Activated T-cell treated with anti-CD3 and anti-CD28 coated beads, Interleukin-2, amount 50 U/mL, for 4 hours (primary cell): ENCODE measurements at places on chromosomes 11 and 22.
A peak's percentile ranks its signal among the peaks of the same experiment; 100 is the strongest.

DNA sequence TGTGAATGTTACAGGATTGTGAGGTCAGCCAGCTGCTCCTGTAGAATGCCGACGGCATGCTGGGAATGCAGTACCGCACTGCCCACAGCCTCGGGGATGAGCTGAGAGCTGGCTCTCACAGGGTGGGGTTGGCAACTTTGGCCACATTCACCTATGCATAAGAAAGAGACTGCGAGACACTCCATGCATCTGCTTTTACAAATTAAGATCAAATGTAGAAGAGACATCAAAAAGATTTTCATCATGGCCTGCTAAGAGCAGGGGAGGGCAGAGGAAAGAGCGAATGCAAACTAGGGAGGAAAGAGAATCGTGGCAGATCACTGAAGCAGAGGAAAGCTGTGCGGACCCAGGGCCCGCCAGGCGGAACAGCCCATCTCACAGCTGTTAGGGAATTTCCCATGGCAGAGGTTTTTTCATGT lies 49.8 kb upstream of the SPATA19 start:
- no peak for DNase-seq

GRCh38 chr11:26580929-26581328 lies 8.9 kb upstream of the MUC15 start:
- no peak for DNase-seq

GRCh38 chr11:17186932-17187692 lies 20.7 kb downstream of the PIK3C2A start:
- no peak for DNase-seq

GRCh38 chr11:96061730-96062129 lies 137.8 kb upstream of the MTMR2 start:
- DNase-seq: no peak

- no peak for DNase-seq
These were observed 87.6 kb upstream of the SEPTIN5 start for GRCh38 chr22:19626666-19627065.

DNA sequence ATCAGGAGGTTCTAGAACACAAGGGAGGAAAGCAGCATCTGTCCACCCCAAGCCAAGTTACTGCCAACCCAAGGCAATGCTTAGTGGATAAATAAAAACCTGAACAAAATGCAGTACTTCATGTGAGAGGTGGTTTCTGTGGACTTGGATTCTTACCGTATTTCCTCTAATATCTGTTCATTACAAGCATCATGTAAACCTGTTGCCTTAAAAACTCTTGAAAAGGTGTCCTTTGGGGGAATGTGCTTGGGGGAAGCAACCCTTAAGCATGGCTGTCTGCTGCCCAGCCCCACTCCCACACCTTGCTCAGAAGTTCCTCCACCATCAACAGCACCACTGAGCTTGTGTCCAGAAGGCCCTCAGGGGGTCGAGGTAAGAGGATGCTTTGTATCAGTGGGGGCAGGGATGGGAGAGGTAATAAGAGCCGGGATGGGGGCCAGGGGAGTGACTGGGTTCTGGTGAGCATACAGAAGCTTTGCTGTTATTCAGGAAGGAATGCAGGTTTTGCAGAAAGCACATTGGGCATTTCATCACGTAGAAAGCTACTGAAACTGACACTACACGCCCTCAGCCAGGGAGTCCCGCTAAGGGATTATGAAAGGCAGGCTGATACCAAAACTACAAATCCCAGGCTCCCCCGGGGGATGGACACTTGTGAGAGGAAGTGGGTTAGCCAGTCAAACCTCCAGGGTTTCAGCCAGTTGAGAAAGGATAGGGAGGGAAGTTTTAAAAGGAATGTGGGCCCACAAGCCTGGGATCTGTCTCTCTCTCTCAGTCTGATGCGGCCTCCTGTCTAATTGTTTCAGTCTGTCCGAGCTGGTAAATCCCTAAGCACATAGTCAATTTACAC lies 52.0 kb downstream of the KCNJ1 start:
- no peak for DNase-seq

- no peak for DNase-seq
These were observed 85.8 kb downstream of the EFCAB6 start for GRCh38 chr22:43726322-43726721.

- DNase-seq: no peak
These were observed 15.7 kb upstream of the CYTH4 start for GRCh38 chr22:37266581-37267134.

DNA sequence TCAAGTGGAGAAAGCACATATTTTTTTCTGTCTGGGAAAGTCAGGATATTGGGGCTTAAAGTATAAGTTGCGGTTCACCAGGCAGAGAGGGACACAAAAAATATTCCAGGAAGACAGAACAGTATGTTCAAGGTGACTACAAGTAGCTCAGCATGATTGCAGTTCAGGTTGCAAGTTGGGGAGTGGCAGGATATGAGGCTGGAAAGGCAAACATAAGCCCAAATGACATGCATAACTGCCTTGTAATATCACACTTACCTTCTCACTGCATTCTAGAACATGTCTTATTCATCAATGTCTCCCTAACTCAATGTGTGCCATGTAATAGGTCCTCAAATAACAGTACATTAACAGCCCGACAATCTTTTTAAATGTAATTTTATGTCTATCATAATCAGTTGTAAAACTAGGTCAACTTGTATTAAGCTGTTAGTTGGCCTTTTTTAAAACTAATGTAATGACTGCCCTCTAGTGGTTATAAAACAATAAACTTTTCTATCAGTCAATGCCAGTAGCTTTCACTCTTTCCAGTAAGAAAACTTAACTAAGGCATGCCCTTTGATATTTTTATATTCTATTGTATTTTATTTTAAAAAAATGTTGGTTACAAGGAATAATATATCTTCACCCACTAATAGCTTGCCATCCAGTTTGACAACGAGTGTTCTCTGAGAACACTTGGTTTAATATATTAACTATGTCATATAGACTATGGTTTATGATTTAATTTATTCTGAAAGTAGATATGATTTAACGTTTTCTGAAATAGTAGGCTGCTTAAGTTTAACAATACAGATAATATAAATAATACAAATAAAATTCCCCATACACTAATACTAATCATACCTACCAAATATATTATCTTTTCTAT lies 39.4 kb upstream of the CFAP300 start:
- DNase-seq: no peak

GRCh38 chr22:48320048-48320682 lies 1507.5 kb downstream of the BRD1 start:
- DNase-seq: no peak

- no peak for DNase-seq
These were observed 5.9 kb downstream of the OOSP1 start for GRCh38 chr11:59943997-59944714.

- DNase-seq: no peak
These were observed 9.3 kb downstream of the MTFP1 start for GRCh38 chr22:30434843-30435242.

GRCh38 chr11:112811783-112812182 lies 149.4 kb upstream of the NCAM1 start:
- no peak for DNase-seq

GRCh38 chr11:102306817-102307726 lies 10.2 kb upstream of the BIRC3 start:
- no peak for DNase-seq

GRCh38 chr11:115391598-115391997 lies 112.6 kb downstream of the CADM1 start:
- DNase-seq: no peak

- no peak for DNase-seq
These were observed 72.7 kb upstream of the AKIP1 start for GRCh38 chr11:8838248-8838647.

DNA sequence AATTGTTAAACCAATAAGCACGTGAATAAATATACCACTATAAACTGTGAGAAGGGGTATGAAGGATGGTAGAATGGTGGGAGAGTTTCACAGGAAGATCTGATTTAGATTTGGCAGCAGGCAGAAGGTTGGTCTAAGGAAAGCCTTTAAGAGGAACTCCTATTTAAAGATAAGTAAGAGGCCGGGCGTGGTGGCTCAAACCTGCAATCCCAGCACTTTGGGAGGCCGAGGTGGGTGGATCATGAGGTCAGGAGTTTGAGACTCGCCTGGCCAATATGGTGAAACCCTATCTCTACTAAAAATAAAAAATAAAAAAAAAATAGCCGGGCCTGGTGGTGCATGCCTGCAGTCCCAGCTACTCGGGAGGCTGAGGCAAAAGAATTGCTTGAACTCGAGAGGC lies 45.8 kb upstream of the CXCR5 start:
- no peak for DNase-seq

DNA sequence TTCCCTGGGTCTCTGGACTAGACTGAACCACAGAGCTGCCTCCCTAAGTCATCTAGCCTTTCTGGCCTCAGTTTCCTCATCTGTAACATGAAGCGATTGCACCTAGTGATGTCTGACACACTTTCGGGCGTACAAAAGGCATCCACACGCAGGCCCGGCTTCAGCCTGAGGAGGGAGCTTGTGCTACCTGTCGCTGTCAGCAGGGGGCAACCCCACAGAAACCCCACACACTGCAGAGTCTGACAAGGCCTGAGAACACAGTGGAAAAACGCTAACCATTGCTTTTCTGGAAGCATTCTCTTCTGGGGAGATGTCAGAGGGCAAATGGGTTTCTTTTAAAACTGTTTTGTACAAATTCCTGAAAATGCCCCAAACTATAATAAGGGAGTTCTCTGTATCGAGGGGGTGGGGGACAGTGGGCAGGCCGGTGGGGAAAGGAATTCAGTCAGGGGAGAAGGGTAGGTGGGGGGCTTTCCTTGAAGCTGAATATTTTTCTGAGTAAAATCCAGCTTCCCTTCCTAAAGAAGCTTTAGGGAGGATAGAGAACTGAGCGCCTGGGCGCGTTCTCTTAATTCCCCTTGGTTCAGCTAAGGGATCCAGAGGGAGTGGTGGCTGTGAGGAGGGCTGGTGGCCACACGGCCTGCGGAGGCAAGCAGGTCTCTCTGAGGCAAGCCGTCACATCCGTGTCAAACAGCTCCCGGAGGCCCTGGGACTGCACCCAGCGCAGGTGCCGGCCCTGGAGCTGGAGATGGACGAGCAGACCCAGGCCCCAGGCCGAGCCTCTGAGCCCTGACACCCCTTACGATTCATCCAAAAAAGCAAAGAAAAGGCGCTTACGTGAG lies 533 bp downstream of the ELF5 start:
- DNase-seq: peak; percentile 28

DNA sequence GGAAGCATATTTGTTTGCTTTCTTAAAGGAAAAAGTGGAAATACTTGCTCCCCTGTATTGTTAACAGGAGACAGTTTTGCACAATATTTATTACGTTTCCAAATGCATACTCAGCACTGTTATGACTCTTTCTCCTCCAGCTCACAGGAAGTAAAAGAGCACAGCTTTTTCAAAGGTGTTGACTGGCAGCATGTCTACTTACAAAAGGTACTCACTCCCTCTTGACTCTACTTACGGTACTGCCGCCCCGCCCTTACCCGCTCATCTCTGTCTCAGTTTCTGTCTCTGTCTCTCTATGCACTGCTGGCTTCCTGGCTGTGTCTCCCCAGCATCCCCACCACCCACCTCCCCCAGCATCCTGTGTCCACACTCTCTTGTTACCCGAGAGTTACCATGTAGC lies 32.2 kb upstream of the MYO18B start:
- DNase-seq: no peak

DNA sequence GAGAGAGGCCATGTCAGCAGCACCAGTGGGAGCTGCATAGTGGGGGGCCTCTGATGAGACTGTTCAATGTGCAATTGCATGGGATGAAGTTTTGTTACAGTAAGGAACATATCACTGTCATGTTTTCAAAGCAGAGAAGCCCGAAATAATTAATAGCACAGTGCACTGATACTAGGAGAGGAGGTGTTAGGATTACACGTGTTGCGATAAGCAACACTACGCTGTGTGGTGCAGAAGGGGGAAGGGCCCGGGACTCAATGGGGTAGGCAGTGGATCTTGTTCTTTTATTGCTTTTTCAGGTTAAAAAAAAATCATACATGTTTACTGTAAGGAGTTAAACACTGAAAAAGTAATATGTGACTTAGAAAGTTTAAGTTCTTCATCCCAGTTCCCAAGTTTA lies 29.2 kb downstream of the TCIRG1 start:
- no peak for DNase-seq

DNA sequence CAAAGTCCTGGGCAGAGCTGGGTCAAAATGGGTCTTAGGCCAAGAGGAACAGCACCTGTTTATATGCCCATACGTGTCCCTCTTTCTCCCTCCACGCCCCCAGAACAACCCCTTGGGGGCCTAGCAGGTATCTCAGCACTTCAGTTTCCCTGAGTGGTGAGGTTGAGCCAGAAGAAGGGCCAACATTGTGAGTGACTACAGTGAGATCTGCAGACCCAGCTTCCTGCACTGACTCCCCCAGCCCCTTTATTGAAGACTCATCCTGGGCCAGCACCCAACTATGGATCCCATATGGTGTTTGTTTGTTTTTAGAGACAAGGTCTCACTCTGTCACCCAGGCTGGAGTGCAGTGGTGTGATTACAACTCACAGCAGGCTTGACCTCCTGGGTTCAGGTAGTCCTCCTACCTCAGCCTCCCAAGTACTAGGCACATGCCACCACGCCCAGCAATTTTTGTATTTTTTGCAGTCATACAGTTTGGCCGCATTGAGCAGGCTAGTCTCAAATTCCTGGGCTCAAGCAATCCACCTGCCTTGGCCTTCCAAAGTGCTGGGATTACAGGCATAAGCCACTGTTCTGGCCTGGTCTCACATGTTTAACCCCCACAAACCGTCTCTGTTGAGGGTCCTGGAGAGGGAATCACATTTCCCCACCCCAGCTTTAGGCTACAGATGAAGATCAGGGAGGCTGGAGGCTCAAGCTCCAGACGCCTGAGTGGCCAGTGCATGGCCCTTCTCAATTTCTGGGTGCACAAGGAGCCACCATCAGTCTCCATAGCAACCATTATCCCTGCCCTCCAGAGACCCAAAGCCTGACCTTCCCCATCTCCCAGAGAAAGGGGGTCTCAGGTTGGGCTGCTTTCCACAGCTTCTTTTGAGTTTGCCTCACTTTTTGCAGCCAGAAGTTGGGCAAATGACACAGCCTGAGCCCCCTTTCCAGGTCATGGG lies 1.7 kb upstream of the LARGE2 start:
- no peak for DNase-seq

GRCh38 chr11:14902650-14903350 lies 10.8 kb upstream of the CYP2R1 start:
- DNase-seq: no peak

DNA sequence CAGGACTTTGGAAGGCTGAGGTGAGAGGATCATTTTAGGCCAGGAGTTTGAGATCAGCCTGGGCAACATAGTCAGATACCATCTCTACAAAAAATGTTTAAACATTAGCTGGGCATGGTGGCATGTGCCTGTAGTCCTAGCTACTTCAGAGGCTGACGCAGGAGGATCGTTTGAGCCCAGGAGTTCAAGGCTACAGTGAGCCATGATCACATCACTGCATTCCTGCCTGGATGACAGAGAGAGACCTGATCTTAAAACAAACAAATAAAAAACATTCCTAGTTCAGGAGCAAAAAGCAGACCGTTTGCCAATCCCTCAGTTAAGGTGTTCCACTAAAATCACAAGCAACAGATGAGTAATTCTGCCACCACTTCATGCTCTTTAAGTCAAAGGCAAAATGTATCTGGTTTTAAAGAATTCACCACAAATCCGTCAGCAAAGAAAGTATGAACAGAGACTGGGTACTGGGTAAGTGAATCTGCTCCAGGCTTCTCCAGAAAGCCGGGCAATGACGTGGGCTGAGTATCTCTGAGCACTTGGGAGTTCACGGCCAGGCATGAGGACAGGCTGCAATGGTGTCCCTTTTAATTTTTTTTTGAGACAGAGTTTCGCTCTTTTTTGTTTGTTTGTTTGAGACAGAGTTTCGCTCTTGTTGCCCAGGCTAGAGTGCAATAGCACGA lies 19.5 kb downstream of the CLTCL1 start:
- no peak for DNase-seq

- DNase-seq: no peak
These were observed 92.8 kb upstream of the DRD2 start for GRCh38 chr11:113567867-113568544.

GRCh38 chr11:6303661-6304060 lies 16.6 kb downstream of the CAVIN3 start:
- no peak for DNase-seq
